DMS53 (cell line): ENCODE measurements at places on chromosomes 13 and 19.

GRCh38 chr13:89270736-89271135, 1599.6 kb downstream of the SLITRK5 start:
- no peak for DNase-seq

DNA sequence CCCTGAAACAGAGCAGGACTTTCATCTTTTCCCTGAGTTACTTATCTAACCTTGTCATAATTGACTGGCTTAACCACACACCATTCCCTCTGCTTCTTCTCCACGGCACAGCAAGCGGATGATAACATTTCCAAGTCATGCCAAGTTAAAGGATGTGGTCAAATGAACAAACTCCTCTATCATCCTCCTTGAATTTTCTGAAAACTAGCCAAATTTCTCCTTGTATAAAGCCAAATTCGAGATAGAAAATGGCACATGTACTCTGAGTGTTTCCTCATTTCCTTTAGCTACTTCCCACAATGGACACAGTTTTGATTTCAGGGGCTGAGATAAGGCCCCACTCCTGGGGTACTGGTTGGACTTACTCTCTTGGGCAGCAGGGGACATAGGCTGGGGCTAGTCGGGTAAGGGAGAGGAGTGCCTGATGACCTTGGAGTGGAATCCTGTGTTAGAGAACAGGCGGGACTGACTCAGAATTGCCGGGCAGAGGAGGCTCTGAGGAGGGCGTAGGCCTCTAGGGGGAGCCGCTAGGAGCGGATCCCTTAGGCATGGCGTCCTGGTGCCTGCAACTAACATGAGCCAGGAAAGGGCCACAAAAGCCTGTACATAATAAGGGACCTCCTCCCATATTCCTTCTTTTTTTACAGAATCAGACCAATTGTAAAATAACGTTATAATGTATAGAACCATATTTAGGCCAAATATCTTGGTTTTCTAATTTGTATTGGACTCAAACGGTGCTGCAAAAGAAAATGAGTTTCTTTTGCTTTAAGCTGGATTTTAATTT, 20.3 kb upstream of the TMTC4 start:
- peak; percentile 64 for DNase-seq

DNA sequence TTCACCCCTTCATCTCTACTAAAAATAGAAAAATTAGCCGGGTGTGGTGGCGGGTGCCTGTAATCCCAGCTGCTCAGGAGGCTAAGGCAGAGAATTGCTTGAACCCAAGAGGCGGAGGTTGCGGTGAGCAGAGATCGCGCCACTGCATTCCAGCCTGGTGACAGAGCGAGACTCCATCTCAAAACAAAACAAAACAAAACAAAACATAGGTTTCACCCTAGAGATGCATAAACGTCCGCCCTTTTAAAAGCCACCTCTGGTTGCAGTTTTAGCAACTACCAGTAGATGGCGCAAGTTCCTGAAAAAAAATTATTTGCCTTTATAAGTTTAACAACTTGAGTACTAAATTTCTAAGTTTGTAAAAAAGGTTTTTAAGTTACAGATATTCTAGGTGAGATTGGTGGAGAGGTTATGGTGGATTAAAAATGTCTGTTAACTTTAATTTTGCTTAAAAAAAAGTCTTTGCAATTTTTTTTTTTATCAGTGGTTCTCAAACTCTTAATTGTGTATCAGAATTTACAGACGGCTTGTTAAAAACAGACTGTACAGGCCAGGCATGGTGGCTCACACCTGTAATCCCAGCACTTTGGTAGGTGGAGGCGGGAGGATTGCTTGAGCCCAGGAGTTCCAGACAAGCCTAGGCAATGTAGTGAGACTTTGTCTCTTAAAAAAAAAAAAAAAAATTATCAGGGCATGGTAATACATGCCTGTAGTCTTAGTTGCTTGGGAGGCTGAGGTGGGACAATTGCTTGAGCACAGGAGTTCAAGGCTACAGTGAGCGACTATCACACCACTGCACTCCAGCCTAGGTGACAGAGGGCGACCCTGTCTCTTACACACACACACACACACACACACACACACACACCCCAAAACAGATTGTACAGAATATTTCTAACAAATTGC, 42.1 kb downstream of the NAA16 start:
- DNase-seq, result peak; percentile 53

DNA sequence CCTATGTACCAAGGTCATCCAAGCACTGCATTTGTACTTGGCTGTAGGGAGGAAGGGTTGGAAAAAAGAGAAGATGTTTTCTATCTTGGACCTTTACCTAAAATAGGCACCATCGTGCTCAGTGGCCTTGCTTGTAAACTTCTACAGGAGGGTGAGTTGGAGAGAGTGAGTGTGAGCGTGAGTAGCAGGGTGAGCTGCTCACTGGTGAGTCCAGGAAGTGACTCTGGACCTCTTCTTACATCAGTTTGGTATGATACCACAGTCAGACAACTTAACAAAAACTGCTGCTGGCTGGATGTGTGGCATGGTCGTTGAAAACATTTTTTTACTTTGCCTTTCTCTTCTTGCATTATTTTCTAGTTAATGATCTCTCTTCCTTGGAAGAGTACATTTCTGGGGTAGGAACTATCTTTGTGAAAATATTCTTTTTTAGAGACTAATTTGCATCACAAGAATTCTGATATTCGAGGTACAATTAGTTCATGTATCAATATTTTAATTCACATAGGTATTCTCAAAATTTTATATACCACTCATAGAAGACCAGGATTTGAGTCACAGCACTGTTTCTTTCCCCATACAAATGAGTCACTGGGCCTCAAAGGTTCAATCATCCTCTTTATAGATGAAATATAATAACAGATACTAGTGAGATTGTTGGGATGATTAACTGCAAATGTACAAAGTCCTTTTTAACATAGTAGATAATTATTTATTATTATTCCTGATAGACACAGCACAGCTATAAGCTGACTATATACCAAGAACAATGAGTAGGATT, 651 bp downstream of the SERPINE3 start:
- no peak for DNase-seq

DNA sequence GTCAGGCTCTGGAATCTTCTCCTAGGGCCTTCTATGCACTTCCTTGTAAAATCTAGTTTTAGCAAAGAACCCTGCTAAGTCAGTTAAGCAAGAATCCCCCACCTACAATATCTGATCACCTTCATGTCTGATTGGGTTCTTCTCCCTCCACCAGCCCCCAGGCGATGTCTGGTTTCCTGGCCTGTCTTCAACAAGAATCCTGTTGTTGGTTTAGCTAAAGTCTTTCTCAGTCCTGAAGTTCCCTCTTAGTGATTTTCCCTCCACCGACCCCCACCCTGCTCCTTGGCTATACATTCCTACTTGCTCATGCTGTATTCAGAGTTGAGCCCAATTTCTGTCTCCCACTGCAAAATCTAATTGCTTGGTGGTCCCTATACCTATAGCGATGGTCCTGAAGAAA, 35.2 kb upstream of the SLC46A3 start:
- DNase-seq, result no peak

GRCh38 chr19:5182751-5183150, 157.9 kb downstream of the PTPRS start:
- DNase-seq, result no peak

- no peak for DNase-seq
These were observed 650.8 kb upstream of the PCDH9 start for GRCh38 chr13:67880916-67881315.

GRCh38 chr19:2636897-2637683, 65.4 kb downstream of the GNG7 start:
- peak; percentile 44 for DNase-seq

DNA sequence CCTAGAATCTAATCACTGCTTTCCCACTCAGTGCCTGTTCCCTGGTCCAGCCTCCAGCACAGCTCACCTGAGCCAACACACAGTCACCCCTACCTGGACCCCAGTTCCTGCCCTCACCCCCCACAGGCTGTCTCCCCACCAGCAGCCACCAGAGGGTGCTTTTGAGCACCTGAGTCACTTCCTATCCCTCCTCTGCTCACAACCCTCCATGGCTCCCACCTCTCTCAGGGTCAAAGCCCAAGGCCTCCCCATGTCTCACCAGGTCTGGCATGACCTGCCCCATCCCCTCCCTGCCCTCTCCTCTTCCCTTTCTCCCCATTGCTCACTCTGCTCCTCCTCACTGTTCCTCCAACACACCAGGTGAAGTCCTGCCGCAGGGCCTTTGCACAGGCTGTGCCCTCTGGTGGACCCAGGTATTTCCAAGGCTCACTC, 7.1 kb upstream of the DPP9 start:
- DNase-seq, result peak; percentile 45

GRCh38 chr19:39405261-39405957, 1.2 kb upstream of the ZFP36 start:
- peak; percentile 78 for DNase-seq

GRCh38 chr13:102686024-102686423, 8.8 kb downstream of the METTL21C start:
- DNase-seq, result no peak

- no peak for DNase-seq
These were observed 232.2 kb downstream of the GGACT start for GRCh38 chr13:100356426-100356825.

DNA sequence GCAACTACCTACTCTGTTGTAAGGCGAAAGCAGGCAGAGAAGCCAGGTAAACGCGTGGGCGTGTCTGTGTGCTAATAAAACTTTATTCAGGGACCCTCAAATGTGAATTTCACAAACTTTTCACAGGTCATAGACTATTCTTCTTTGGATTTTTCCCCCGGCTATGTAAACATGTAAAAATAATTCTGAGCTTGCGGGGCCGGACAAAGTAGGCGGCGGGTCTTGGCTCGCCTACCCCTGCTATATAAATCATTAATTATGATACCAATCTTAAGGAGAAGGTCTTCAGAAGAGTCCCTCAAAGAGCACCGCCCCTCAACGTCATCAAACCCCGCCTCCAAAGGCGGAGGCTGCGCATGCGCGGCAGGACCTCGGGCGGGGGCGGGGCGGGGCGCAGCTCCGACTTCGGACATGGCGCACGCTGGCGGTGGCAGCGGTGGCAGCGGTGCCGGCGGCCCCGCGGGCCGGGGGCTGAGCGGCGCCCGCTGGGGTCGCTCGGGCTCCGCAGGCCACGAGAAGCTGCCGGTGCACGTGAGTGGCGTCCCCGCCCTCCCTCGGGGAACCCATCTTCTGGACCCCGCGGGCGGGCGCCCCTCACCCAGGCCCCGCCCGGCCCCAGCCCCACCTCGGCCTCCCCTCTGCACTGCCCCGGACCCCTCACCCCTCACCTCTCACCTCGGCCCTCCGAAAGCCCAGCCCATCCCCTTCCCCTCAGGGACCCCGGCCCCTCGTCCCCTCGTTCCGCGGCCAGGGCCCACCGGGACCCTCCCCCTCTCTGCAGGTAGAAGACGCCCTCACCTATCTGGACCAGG, at the start of gene SIN3B:
Gene SIN3B, plus strand, starts transcription at position 389 of the 812 bp plus-strand sequence. Its CDS starts 23 bp downstream, at position 412.
- peak; percentile 86 for DNase-seq
